ENCODE measurements at places on chromosomes 12 and 14. TPM values are rescaled to one million over a fixed set of nuclear protein-coding genes. Genes with fewer than 3 reads are reported as not detected.

DNA sequence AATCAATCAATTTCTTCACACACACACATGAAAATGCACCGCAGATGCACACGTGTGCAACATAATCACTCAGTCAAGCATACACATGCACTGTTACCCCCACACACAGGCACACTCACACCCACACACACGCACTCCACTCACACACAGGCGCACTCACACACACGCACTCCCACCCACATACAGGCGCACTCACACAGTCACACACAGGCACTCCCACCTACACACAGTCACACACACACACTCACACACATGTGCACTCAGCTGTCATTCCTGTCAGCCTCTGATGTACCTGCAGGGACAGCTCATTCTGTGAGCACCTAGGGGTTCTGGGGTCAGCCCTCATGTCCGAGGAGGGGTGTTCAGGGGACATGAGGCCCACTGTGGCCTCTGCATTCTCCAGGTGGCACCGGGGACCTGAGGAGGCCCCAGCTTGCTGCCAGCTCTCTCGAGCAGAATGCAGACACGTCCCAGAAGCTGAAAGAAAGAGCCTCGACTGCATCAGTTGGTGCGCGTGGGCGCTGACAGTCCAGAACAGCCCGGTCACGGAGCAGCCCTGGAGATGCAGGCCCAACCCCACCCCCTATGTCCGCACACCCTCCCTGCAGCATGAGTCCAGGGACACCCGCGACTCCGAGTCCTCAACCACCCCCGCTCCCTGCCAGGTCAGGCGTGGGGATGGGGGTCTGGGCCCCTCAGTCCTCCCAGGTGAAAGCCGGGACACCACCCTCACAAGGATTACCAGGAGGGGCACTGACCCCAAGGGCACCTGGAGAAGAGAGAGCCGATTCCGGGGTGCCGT lies 69.3 kb downstream of the NOC4L start:
- no peak for DNase-seq

- DNase-seq = no peak
Observed at GRCh38 chr12:12133785-12134184, 63.0 kb downstream of the BCL2L14 start.

DNA sequence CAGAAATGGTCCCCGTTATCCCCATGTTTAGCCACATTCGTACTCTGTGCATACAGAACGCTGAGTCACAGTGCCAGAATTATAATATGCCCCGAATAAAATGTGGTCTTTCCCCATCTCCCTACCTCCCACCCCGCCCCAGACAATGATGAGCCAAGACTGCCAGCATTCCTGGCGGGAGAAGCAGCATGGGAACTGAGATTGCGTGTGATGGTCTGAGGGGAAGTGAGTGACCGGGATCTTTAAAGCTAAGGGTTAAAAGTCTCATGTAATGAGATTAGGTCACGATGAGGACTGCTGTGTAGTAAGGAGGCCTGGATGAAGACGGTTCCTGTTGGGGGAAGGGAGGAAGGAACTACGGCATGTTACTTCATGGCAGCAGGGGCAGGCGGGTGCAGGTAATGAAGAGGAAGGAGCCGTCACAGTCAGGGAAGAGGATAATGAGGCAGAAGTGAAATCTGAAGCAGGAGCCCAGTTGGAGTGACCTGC lies 243.3 kb upstream of the FKBP4 start:
- no peak for DNase-seq

DNA sequence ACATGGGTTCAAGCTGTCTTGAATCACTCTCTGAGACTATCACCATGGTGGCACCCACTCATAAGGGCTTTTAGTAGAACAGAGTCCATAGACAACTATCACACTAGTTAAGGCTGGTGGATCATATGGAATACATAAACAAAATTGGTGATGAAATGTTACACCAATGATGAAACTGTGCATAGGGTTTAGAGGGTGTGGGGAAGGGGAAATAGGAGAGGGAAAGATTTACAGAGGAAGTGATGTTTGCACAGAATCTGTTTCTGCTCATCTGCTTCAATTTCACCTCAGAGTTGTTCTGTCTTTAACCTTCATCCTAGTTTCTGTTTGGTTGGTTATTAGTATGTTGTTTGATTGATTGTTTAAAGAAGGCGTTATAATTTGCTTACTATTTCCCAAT lies 2.4 kb upstream of the RXYLT1 start:
- no peak for DNase-seq

DNA sequence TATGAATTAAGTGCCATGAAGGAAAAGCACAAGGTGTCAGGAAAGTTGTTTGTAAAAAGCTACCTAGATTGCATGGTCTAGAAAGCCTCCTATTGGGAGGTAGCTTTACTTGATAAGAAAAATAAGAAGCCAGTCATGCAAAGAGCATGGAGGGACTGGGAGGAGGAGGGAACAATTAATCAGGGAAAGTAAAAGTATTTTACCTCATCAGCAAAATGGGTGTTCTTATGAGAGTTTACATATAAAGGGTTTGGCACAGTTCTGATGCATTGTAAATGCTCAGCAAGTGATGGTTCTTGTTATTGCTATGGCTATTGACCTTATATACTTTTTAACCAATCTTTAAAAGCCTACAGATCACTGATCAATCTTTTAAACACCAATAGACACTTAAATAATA lies 17.0 kb upstream of the TSPAN8 start:
- DNase-seq = no peak

DNA sequence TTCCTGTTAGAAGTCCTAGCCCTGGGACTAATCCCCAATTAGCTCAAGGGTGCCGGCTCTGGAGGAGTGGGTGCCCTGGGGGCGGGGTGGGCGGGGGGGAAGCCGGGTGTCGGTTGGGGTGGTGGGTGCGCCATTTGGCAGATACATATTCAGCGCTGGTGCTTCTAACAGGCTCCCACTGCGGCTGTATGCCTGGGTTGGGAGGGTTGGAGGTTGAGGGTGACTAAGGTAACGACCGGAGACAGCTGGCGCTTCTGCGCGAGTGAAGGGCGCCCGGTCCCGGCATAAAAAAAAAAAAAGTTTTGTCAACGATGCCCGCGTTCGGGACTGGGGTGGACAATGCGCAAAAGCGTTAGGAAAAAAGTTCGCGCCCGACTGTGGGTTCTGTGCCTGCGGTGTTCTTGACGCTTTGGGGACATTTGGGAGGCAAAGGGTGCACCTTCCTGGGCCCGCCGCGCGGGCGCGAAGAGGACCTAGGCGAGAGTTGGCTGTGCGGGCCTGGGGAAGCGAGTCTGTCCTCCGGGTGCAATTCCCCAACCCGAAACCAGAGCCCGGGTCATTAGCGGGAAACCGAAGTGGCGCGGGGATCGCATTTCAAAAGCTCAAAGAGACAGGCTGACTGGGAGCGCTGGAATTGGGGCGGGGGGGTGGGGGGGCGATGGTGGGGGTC lies 19.2 kb downstream of the TBX3 start:
- peak; percentile 41 for DNase-seq

GRCh38 chr14:103544388-103545218 lies 15.6 kb downstream of the TRMT61A start:
- DNase-seq = peak; percentile 55

- DNase-seq = no peak
Observed at GRCh38 chr14:81269100-81269978, 48.6 kb upstream of the GTF2A1 start.

DNA sequence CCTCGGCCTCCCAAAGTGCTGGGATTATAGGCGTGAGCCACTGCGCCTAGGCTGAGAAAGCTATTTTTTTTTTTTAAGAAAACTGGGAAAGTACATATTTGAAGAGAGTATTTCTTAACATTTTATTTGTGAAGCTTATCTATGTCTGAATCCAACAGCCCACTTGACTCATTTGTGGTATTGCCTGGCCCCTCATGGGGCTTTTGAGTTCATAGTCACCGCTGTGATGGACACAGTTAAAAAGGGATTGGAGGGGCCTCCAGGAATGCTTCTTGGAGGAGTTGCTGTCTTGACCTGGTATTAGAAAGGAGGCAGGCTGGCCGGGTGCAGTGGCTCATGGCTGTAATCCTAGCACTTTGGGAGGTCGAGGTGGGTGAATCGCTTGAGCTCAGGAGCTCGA lies 26.5 kb downstream of the BCL7A start:
- no peak for DNase-seq

DNA sequence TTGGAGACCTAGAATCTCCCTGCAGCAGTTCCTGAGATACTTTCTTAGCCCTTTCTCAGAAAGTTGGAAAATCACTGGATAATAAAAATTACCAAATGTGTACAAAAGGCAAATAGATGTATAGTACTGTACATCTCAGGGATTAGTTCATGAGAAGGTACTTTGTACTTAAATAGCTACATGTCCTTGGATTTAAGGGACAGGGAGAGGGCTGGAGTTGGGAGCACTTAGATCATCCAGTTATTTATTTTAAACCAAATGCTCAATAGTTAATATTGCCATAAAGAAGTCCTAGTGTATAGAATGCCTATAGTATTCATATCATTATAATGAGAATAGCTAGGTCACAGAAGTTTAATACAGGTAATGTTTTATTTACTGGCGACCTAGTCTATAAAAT lies 13.4 kb downstream of the CDKN3 start:
- DNase-seq = no peak

- no peak for DNase-seq
Observed at GRCh38 chr14:103547455-103547940, 15.0 kb downstream of the BAG5 start.

The EFS gene
- 0.93 TPM for total RNA-seq

All from psoas muscle (tissue), 8 donors.